ENCODE measurements at places on chromosomes 1 and 21. TPM values are rescaled to one million over a fixed set of nuclear protein-coding genes. Genes with fewer than 3 reads are reported as not detected.

The STIL gene
- 0.24 TPM for polyA plus RNA-seq

The LEFTY2 gene
- polyA plus RNA-seq = 0.54 TPM

The PTAFR gene
- polyA plus RNA-seq = 1.1 TPM

DNA sequence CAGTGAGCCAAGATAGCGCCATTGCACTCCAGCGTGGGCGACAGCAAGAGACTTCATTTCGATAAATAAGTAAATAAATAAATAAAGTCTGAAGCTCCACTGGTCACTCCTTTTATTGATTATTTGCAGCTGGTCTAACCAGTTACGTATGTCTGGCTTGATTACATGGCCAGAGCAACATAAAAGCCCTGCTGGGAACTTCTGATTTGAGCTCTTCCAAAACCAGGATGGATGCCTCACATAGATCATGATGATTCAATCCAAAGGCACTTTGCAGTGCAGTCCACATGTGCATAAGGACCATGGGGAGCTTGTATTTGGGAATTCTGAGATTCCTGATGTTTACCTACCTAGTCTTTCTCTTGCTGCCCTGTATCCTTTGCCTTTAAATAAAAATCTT is 24.0 kb downstream of the NSUN4 start:
- peaks cover 43% of the 10 kb centered on the region for H3K36me3 ChIP-seq
- H3K27me3 ChIP-seq = no peaks in the 10 kb centered on the region
- peaks cover 4% of the 10 kb centered on the region for H3K4me1 ChIP-seq
- no peak overlapping the region for H3K27ac ChIP-seq

The FMN2 gene
- polyA plus RNA-seq = 0.91 TPM

The LCE1F gene
- polyA plus RNA-seq = not detected

- no peaks in the 10 kb centered on the region for H3K36me3 ChIP-seq
- no peaks in the 10 kb centered on the region for H3K27me3 ChIP-seq
- DNase-seq = peak; percentile 1
- H3K4me3 ChIP-seq = no peak overlapping the region
- no peak overlapping the region for H3K27ac ChIP-seq
Observed at GRCh38 chr21:34825948-34826548, 157.3 kb downstream of the CLIC6 start.

The DIRAS3 gene
- polyA plus RNA-seq = 26.1 TPM

The METTL25B gene
- polyA plus RNA-seq = 17.4 TPM

Measured in adrenal gland (tissue), 19 donors.